CD4-positive, CD25-positive, alpha-beta regulatory T cell (primary cell): ENCODE measurements at places on chromosomes 6 and 20.

DNA sequence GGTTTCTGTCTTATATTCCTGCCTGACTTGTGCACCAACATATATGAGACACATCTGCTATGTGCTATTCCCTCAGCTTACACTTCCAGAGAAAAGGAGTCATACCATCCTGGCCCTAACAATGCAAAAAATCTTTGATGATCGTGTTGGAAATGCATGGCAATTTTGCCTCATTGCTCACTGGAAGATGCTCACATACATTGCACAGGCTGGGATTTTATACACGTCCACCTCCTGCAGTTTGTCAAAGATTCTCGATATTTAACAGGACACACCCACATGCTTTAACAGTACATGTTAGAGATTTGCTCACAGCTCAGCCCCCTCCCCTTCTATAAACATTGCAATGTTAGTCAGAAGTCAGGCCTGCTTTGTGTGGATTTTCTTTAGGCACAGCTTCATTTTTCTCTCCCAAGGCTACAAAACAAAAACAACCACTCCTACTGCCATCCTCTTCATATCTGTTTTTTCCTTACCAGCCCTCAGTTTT is 66.1 kb downstream of the ADGB start:
- no peak for DNase-seq

- DNase-seq, result no peak
These were observed 121.9 kb downstream of the INSM1 start for GRCh38 chr20:20489648-20490341.

GRCh38 chr6:169579407-169580111 is 122.3 kb downstream of the WDR27 start:
- DNase-seq, result no peak

GRCh38 chr6:101490857-101491256 is 97.3 kb downstream of the GRIK2 start:
- DNase-seq, result no peak

DNA sequence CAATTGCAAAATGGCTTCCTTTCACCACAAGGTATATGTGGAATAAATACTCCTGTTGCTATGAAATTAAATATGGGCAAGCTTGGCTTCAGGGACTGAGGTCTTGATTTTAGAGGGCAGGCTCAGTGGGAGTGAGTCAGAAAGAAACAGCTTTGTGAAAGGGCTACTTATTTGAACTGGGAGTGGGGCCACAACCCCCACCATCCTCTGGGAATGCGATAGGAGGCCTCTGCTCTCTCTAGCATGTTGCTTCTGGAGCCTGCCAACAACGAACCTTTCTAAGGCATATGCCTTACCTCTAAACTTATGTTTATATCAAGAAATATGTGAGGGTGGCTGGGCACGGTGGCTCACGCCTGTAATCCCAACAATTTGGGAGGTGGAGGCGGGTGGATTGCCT is 149.7 kb downstream of the LRRC1 start:
- no peak for DNase-seq

DNA sequence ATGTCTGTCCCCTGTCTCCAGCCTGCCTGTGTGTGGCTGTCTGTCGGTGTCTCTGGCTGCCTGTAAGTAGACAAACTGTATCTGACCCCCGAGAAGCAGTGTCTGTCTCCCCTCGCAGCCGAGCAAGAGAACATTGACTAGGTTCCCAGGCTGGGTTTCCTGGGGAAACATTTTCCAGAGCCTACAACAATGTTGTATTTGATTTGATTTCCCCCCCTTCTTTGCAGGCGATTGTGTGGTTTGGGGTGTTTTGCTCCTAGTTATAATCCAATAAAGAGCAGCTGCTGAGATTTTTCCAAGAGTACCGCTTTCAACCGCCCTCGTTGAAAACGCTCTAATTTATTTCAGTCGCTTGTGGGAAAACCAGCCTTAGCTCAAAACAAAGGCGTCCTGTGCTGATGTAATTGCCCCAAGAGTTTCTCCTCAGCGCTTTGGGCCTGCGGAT is 92.6 kb downstream of the CDC5L start:
- no peak for DNase-seq

- no peak for DNase-seq
These were observed 223.0 kb downstream of the NKAIN2 start for GRCh38 chr6:124026694-124027093.

DNA sequence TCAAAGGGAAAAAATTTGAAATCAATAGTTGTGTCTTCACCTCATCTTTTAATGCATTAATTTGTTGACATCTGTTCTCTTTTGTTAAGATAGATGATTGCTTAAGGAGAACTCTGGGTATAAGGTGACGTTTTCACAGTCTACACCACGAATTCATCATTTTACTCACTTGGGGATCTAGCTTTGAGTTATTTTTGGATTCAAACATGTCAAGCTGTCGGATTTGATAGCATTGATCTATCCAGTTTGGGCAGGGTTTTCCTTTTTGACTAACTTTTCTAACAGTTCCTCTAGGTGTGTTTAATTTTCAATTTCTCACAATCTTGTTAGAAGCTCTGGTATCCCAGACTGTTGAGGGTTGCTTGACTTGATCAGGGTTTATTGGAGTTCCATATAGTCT is 49.6 kb downstream of the HECA start:
- DNase-seq, result no peak

- no peak for DNase-seq
These were observed 92.8 kb upstream of the FRMD1 start for GRCh38 chr6:168171673-168172353.

GRCh38 chr6:70412252-70413113 is 825 bp upstream of the FAM135A start:
- DNase-seq, result no peak

DNA sequence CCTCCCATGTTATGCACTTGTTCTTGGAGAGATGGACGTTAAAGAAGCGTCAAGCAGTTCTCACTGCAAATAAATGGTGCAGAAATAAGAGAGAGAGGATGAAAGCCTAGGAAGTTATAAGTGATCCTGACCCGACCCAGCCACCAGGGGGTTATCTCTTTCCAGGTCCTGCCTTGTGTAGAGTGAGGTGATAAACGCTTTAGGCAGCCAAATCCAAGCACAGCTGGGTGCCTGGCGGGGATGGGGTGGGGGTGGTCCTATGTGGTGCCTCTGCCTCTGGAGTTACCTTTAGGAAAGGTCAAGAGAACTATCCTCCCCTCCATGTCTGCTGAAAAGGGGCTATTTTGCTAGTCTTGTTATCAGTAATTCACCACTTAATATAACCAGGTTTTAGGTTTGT is 9.2 kb upstream of the TFAP2A start:
- DNase-seq, result no peak

DNA sequence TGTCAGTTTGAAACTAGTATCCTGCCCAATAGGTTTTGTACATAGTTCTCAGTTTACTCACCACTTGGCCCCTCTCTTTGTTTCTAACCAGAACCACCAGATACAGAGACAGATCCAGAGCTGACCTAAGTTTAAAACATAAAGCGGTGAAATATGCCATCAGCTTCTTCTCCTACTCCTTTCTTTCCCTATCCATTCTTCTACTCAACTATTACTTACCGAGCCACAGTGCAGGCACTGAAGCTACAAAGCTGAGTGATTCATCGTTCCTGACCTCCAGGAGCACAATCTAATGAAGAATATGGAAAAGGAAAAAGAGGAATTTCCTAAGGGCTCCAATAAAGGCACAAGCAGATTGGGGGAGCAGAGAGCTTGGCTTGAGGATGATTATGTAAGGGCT is 286.0 kb downstream of the FOXC1 start:
- no peak for DNase-seq

DNA sequence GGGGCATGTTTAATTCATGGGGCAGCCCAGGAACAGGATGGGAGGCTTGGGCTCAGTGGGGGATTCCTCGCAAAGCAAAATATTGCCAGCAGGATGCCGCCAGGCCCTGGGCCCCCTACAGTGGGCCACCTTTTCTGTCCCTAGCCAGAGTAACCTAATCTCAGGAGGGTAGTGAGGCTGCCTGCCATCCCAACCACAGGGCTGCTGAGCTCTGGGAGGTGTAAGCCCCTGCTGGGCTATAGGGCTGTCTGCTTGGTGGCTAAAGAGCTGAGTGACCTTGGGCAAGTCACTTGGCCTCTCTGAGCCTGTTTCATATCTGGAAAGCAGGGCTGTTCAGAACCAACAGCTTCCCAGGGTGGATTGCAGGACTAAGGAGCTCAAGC is 35.7 kb upstream of the CDH22 start:
- no peak for DNase-seq

DNA sequence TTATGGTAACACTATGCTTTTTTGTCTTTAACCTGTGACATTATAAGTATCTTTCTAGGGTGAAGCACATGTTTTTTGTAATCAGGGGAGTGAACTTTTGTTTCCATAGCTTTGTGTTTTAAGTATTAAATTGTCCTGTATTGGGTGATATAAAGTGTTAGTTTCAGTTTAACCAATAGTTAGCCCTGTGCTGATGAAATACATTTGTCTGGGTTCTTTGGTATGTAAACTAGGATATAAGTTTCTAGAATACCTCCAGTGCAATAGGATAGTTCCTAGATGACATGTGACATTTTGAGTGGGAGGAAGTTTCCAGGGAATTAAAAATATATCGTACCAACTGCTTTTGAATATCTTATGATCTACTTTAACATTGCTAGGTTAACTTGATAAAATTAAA is 611.0 kb upstream of the MARCKS start:
- no peak for DNase-seq

GRCh38 chr6:89352278-89353117 is at the start of gene UBE2J1:
TSS of gene UBE2J1 (minus strand) at chr6:89352722. CDS start at chr6:89352569, 153 bp downstream.
- peak; percentile 74 for DNase-seq

GRCh38 chr6:65161661-65162060 is 545.4 kb downstream of the EYS start:
- DNase-seq, result no peak

DNA sequence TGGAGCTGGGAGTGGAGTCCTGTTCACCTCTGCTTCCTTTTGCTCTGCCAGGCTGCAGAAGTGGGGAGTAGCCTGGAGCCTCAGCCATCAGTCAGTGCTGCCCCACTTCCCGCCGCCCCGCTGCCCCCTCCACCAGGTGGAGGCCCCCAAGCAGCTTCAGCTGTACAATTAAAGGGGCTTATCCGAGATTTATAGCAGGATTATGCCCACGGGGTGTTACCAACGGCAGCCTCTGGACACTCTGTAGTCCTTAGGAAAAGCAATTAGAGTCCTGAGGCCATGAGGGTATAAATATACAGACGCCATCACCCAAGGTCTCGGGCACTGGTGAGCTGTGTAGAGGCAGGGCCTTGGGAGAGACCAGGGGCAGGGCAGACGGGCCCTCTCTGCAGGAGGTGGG is 55.4 kb downstream of the GRM4 start:
- DNase-seq, result no peak

DNA sequence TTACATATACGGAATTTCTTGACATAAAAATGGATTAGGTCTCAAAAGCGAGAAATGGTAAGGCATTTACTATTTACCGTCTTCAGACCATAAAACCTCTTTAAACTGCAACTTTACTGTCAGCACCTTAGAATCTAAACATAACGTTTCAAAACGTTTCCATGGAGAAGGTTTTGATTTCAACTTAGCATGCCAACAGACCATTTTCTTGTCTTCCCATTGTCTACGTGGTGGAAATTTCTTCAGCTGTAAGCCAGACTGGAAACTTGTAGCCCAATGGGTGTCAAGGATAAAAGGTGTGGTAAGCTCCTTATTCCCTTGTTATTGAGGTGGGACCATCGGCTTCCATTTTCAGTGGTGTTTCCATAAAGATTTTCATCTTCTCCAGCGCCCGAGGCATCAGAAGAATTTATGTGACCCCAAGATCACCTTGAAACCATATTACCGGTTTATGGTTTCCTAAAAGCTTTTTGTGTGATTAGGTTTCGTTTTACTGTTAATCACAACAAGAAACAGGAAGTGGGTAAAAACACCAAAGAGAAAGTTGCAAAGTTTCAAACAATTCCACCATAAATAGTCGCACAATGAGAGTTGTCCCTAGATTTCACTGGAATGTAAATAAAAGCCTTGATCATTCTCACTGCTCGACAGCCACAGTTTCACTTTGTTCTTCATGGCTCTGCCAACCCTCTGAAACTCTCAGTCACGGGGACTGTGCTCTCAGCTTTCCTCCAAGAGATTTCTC is 63.0 kb upstream of the CD2AP start:
- no peak for DNase-seq

GRCh38 chr6:99563056-99563723 is 5.3 kb downstream of the CCNC start:
- DNase-seq, result no peak

DNA sequence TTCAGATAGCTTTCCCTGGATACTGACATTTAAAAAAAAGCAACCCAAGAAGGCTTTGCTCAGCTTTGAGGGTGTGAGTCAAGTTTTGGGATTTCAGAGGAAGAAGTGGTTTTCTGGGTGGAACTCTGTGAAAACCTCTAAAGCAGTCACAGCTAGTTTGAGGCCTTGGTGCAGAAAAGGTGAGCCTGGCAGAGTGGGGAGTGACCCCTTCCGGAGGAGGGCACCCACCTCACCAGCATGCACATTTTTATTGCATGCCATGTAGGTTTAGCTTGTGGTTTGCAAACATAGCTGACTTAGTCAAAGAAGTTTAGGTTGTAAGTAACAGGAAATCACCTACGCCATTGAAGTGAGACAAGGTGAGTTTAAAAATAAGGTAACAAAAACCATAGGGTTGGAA is 146.8 kb upstream of the PMEPA1 start:
- no peak for DNase-seq

- DNase-seq, result no peak
These were observed 815.8 kb downstream of the MAFB start for GRCh38 chr20:39873286-39873685.
